Melanocyte of skin (primary cell): ENCODE measurements at places on chromosomes 5 and 9. TPM values are rescaled to one million over a fixed set of nuclear protein-coding genes. Genes with fewer than 3 reads are reported as not detected.

IL3 gene
- total RNA-seq = not detected in 2 replicates

PCDHB10 gene
- under 0.01 TPM in 1 of 2 replicates, not detected in the other for total RNA-seq

CDH10 gene
- not detected in 2 replicates for total RNA-seq

PKD2L2 gene
- under 0.01 TPM in 1 of 2 replicates, not detected in the other for total RNA-seq

MRRF gene
- total RNA-seq = 42.6 and 61.9 TPM in 2 replicates

LCN1 gene
- total RNA-seq = not detected in 2 replicates

SEMA6A gene
- total RNA-seq = 74.6 and 75.7 TPM in 2 replicates

DOK3 gene
- total RNA-seq = 1.5 and 2.1 TPM in 2 replicates
